ENCODE measurements at places on chromosomes 13 and 19.

DNA sequence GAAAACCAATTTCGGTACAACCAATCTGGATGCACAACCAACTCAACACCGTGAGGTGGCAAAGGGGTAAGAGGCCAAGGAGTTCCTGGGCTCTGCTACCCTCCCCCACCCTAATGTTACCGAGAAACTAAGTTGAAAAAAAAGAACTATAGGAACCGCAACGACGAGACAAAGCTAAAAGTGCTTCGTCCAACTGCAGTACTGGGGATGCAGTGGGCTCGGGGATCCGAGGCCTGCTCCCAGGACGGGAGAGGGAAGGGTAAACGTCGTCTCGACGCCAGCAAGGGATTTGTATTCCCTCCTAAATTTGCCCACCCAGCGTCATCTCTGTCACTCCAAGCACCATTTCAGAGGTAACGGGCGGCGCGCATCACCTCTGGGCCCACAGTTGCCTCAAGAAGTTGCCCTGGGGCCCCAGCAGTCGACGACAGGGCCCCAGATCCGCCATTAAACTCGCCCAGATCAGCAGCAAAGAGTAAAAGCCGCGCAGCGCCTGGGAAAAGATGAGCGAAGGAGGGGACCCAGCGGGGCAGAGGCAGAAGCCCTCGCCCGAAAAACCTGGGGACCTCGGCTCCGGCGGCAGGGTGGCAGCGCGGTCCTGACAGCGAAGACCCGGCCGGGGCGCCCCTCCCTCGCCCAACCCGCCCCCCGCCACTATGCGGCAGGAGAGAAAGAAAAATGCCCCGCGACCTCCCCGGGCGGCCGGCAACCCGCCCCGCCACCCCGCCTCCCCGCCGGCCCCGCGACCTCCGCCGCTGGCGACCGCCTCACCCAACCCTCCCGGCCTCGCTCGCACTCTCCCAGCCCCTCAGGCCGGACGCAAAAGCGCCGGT, 752 bp downstream of the ZMYM5 start:
- peak overlapping the region; percentile 68 for H3K27ac ChIP-seq
- H3K36me3 ChIP-seq, result no peaks in the 10 kb centered on the region
- 0 out of 2 replicates have a peak, but pooled peaks cover 6% of the 10 kb centered on the region for H3K4me1 ChIP-seq
- peak overlapping the region; percentile 72 for H3K4me3 ChIP-seq

- H3K27ac ChIP-seq, result no peak overlapping the region
- no peak overlapping the region for H3K4me3 ChIP-seq
- no peaks in the 10 kb centered on the region for H3K36me3 ChIP-seq
- DNase-seq, result peak; percentile 32
Observed at GRCh38 chr13:22461854-22462490, 718.8 kb upstream of the SGCG start.

DNA sequence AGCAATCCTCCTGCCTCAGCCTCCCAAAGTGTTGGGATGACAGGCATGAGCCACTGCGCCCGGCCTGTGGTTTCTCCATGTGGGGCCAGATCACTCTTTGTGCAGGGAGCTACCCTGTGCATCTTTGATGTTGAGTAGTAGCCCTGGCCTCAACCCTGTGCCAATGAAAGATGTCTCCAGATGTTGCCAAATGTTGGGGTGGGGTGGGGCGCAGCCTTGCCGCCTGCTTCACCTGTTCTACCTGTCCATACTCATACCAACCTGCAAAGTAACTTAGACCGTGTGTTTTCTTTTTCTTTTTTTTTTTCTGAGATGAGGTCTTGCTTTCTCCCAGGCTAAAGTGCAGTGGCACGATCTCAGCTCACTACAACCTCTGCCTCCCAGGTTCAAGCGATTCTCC, 20.9 kb downstream of the IER2 start:
- H3K4me1 ChIP-seq, result peaks cover 10% of the 10 kb centered on the region
- no peak overlapping the region for H3K27ac ChIP-seq
- H3K27me3 ChIP-seq, result peaks cover 27% of the 10 kb centered on the region
- no peaks in the 10 kb centered on the region for H3K36me3 ChIP-seq
- H3K4me3 ChIP-seq, result no peak overlapping the region

GRCh38 chr19:23917856-23918255, 3.2 kb downstream of the ZNF726 start:
- no peaks in the 10 kb centered on the region for H3K27me3 ChIP-seq
- H3K27ac ChIP-seq, result no peak overlapping the region
- H3K4me1 ChIP-seq, result no peaks in the 10 kb centered on the region

DNA sequence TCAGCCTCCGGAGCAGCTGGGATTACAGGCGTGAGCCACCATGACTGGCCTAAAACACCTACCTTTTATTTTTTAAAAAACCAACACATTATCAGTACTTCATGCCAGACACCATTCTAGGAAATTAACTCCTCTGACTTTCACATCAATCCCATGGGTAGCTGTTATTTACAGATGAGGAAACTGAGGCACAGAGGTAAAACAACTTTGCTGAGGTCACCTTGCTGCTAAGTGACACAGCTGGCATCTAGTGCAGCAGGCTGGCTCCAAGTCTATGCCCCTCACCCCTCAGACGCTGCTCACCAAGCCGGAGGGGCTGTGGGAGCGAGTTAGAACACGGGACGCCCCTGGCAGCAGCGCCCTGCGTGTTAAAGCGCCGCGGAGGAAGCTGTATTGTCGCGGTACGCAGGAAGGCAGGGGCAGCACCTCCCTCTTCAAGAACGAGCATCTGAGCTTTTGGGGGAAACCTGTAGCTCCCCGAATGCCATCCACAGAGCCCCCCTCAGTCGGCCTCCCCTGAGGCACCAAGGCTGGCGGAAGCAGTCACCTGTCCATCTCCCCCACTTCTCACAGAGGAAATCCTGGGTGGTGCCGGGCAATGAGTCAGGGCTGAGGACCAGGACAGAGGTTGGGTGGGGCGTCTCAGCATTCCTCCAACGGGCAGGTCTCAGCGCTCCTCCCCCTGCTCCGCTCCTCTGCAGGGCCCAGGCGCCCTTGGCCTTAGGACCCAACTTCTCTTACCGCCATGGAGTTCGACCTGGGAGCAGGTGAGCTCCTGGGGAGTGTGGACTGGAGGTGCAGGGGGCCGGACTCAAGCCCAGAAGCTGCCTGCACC, at the start of gene C19orf33:
Gene C19orf33, plus strand, starts transcription at position 735 of the 835 bp plus-strand sequence. Its CDS starts 11 bp downstream, at position 746.
- H3K27me3 ChIP-seq, result peaks cover 1% of the 10 kb centered on the region
- H3K27ac ChIP-seq, result no peak within 1 kb of the TSS
- H3K4me3 ChIP-seq, result no peak within 1 kb of the TSS
- H3K36me3 ChIP-seq, result no peaks in the 10 kb centered on the region
- no peak for DNase-seq
- no peaks in the 10 kb centered on the region for H3K4me1 ChIP-seq

GRCh38 chr19:1465191-1466016, 13.6 kb downstream of the C19orf25 start:
- H3K4me1 ChIP-seq, result peaks cover 6% of the 10 kb centered on the region
- no peaks in the 10 kb centered on the region for H3K36me3 ChIP-seq
- DNase-seq, result no peak

- no peaks in the 10 kb centered on the region for H3K27me3 ChIP-seq
- no peak overlapping the region for H3K4me3 ChIP-seq
- no peaks in the 10 kb centered on the region for H3K36me3 ChIP-seq
- no peaks in the 10 kb centered on the region for H3K4me1 ChIP-seq
- no peak overlapping the region for H3K27ac ChIP-seq
Observed at GRCh38 chr13:30974350-30974749, 41.9 kb downstream of the TEX26 start.
